Prostate gland (tissue), 2 donors: ENCODE measurements at places on chromosomes 2 and 18. TPM values are rescaled to one million over a fixed set of nuclear protein-coding genes. Genes with fewer than 3 reads are reported as not detected.

The IL36RN gene
- total RNA-seq, result not detected

The PAX8 gene
- 1.0 TPM for total RNA-seq

The PRKAG3 gene
- total RNA-seq, result 0.14 TPM

The ANKRD30B gene
- not detected for total RNA-seq

The ZEB2 gene
- 80.4 TPM for total RNA-seq

The COL4A3 gene
- total RNA-seq, result 7.0 TPM

The CIB4 gene
- 0.46 TPM for total RNA-seq

The AFG3L2 gene
- total RNA-seq, result 39.7 TPM

The IL37 gene
- not detected for total RNA-seq

The CXCR1 gene
- total RNA-seq, result not detected

- DNase-seq, result no peak
Measured at GRCh38 chr2:215831296-215831913, 181.9 kb downstream of the MREG start.

GRCh38 chr18:77201506-77201905 is 48.1 kb upstream of the GALR1 start:
- DNase-seq, result no peak

- DNase-seq, result no peak
Measured at GRCh38 chr2:84939426-84940087, 31.4 kb upstream of the KCMF1 start.

- DNase-seq, result no peak
Measured at GRCh38 chr2:23036629-23037028, 348.4 kb upstream of the KLHL29 start.

DNA sequence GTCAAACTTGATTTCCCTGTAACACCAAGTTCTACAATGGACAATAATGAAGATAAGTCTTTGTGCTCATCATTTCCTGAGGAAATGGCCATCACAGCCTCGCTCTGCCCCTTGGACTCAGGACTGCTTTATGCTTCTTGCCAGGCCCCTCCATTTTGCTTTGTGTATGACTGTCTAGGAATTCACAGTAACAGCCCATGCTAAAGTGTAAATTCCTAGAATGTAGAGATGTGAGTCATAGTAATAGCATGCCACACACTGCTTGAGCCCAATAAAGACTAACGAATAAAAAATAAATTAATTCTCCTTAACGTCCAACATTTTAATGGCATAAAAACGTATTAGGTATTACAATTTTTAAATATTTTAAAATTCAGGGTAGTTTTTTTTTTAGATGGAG is 226.5 kb downstream of the PID1 start:
- DNase-seq, result no peak

DNA sequence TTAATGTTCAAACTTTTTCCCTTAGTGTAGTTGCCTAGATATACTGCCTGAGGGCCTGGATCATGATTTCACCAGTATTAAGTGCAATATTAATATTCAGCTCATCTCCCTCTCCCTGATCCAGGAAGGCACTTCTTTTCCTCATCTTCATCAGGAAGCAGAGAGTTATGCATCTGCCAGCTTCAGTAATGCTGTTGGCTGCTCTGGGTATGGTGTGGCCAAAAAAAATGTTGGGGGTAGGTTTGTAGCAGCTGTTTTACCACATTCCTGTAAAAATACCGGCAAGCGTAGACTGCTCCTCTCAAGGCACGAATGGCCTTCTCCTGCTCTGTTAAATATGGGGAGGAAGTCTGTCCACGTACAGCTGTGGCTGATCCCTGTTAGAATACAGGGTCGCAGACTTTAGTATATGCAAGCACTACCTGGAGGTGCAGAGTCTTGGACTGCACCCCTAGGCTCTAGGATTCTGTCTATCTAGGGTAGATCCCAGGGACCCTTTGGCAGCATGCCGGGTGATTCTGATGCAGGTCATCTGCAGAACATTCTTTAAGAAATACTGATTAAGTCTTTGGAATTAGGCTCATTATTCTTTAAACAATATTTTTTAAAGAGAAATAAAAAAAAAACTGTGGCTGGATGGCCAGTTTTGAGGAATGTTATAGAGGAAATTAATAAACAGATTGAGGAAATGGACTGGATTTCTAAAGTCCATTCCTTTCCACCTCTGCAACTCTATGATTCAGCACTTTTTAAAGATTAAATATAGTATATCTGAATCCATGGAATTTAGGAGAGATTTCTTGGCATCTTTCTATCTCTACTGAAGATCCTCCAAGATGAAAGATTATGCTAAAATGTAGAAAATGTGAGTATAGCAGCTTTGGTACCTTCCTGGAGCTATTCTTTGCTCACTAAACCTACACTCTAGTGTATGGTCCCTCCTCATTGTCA is 21.0 kb upstream of the GLS start:
- no peak for DNase-seq

DNA sequence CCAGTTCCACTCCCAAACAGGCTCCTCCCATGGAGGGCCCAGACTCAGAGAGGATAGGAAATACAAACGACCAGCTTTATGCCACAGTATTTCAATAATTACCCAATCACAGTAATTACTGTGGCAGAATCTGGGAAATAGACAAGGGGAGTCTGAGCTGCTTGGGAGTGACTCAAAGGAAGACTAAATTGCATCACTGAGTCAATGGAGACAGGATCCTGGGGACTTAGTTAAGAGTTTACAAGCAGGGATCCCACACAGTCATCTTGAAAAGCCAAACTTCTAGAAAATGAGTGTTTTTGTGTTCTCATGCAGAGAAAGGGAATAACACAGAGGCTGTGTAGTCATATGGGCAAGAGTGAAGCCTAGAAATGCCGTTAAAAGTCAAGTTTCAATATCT is 1142.1 kb downstream of the CNTNAP5 start:
- DNase-seq, result no peak

DNA sequence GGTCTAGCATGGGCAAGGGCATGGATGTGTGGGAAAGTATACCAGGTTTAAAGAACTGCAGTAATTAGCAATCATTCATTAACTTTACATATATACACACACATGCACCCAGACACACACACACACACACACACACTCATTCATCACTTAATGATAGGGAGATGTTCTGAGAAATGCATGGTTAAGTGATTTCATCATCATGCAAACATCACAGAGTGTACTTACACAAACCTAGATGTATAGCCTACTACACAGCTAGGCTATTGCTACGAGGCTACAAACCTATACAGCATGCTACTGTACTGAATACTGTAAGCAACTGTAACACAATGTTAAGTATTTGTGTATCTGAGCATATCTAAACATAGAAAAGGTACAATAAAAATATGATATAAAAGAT is 83.6 kb downstream of the COLEC12 start:
- DNase-seq, result no peak

DNA sequence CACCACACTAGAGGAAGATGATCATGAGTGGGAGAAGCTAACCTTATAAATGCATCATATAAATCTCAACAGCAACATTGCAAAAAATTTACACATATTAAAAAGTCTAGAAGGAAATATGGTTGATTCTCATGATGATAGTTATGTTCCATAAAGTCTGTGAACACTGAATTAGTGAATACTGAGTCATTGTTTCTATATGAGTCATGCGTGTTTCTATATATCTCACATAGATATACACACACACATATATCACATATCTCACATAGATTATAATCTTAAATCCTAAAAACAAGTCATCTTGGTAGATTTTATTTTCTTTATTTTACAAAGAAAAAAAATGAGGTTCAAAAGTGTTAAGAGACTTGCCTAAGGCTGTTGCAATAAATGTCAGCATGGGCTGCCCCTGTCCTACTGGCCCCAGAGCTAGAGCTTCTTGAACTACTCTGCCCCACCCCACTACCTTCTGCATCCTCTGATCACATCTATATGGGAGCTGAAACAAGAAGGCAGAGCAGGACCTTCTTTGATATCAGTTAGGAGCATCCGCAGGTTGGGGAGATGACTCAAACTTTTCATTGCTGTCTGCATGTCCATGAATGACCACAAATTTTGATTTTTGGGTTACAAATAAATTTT is 81.8 kb upstream of the ADAM23 start:
- no peak for DNase-seq

DNA sequence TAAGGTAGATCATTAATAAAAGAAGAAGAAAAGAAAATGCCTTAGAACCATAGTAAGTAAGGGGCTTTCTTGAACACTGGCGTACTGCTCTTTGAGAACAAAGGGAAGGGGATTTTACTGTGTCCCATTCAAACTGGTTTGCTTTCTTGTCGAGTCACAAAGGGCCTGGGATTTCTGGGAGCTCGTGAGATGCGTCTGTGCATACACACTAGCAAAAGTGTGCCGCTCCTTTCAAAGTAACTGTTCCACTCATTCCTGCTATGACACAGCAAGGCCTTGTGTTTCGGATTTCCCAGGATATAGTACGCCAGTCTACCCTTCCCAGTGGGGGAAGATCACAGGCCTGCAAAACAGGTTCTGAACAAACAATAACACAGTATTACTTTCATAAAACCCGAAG is 93.0 kb downstream of the KCTD18 start:
- DNase-seq, result peak; percentile 17

- DNase-seq, result no peak
Measured at GRCh38 chr2:173990245-173990644, 25.1 kb upstream of the SP3 start.

DNA sequence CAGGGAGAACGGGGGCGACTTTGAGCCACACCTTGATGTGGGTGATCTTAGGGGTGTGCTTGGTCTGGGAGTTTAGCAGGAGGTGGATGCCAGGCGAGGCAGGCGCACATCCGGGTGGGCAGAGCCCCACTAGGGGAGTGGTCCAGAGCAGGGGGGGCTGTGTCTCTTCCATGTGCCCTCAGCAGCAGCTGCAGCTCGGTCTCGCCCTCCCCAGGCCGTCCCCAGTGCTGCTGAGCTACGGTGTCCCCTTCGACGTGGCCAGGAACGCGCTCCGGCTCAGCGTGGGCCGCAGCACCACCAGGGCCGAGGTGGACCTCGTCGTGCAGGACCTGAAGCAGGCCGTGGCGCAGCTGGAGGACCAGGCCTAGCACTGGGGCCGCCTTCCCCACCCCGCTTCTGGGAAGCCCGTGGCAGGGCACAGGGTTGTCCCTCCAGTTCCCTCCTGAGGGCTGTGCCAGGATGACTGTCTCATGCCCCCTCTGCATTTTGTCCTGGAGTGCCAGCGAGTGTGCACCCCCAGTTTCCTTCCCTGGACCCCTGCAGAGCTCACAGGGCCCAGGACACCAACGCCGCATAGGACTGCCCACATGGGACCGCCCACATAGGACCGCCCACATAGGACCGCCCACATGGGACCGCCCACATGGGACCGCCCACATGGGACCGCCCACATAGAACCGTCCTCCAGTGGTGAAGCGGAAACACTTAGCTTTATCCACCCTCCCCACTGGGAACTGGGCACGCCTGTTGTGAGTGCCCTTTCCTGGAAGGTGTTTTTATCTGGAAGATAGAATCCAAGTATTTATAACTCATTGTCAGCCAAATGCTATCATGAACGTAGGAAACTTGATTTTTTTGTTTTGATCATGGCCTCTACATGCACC is 1.9 kb upstream of the ESPNL start:
- no peak for DNase-seq

DNA sequence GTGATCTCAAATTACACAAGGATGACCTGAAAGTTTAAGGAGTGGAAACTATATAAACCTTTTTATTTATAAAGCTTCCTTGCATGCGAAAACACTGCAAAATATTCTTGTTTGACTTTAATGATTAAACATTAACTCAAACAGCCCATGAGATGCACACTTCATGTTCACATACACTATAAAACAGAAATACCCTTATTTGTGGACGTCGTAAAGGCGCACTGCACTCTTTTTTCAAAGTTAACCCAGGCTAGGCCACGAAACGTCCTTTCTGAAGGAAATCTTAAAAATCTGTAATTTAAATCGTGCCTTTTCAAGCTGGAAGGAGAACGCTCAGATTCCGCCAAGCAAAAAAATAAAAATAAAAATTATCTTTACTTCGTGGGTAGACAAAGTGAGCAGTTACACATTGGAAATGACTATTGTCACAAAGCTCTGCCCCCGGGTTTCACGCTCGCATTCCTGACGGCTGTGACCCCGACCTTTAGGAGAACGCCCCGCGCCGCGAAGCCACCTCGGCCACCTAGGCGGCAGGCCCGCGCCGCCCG is 728 bp downstream of the FAM168B start:
- no peak for DNase-seq

GRCh38 chr2:232464544-232464885 is 8.6 kb downstream of the ALPI start:
- DNase-seq, result no peak

GRCh38 chr2:68865108-68865507 is 6.1 kb downstream of the BMP10 start:
- no peak for DNase-seq

- no peak for DNase-seq
Measured at GRCh38 chr2:73004889-73005596, 66.5 kb downstream of the SFXN5 start.

- DNase-seq, result no peak
Measured at GRCh38 chr2:37816036-37816435, 109.1 kb upstream of the RMDN2 start.

DNA sequence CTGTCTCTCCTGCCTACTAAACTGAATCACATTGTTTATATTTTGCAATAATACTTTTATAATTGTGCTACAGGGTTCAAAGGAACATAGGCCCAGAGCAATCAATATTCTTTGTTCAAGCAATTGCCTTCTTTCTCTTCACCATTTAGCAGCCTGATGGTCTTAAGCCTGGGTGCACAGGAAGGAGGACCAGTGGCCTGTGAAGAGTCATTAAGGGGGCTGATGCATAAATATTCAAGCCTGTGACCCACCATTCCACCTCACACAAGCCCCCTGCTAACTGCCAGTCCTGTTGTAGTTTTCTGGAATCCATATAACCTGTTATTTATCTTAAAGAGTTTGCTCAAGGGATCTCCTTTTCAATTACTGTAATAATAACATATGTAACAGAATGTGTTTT is 56.0 kb downstream of the ABCA12 start:
- no peak for DNase-seq

GRCh38 chr2:233400341-233400740 is 46.0 kb downstream of the DGKD start:
- no peak for DNase-seq

DNA sequence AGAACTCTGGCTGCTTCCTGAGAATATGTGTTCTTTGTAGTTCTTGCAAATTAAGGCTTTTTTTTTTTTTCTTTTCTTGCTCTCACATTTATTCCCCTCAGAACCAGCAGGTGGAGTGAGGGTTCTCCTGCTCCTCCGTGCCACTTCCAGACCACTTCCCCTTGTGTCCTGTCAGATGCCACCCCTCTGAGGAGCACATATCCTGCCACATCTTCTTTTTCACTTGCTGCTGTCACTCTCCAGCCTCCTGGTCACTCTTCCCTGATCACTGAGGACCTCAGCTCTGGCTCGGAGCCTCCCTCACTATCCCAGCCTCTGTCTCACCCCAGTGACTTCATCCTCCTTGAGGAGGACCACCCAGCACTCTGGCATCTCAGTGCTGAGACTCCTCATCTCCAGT is 100.5 kb downstream of the TACR1 start:
- no peak for DNase-seq

DNA sequence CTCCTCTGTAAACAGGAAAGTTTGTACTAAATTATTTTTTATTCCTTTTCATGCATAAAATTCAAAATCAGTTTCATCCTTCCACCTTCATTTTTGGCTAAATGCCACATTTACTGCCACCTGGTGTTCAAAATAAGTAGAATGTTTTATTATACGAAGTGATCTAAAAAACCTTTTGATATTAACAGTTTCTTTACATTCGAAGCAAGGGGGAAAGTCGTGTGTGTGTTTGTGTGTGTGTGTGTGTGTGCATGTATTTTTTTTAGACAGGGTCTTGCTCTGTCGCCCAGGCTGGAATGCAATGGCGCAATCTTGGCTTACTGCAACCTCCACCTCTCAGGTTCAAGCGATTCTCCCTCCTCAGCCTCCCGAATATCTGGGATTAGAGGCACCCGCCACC is 9.0 kb upstream of the SCN9A start:
- no peak for DNase-seq
